ENCODE measurements at places on chromosomes 13 and 19.

GRCh38 chr13:107906131-107906530 lies 309.2 kb downstream of the LIG4 start:
- no peak for DNase-seq

GRCh38 chr13:41004875-41005693 lies 14.0 kb downstream of the ELF1 start:
- no peak for DNase-seq

- DNase-seq, result no peak
These were observed 162.7 kb downstream of the KDM4B start for GRCh38 chr19:5131506-5132205.

- DNase-seq, result no peak
These were observed 30.2 kb downstream of the RXFP2 start for GRCh38 chr13:31769575-31769974.

DNA sequence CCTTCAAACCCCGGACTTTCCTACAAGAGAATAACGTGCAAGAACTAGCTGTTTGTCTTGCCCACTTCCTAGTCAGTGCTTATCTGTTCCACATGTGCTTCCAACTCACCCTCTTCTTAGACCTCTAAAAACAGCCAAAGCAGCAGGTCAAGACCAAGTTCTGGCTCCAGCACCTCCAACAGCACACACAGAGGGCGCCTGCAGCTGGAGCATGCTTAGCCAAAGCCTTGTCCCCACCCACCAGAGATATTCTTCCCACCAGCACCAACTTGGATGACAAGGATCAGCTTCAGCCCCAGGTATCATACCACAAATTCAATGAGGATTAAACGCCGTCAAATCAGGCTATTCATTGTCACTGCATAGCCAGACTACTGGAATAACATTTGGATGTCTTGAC lies 17.9 kb downstream of the RCBTB1 start:
- no peak for DNase-seq

DNA sequence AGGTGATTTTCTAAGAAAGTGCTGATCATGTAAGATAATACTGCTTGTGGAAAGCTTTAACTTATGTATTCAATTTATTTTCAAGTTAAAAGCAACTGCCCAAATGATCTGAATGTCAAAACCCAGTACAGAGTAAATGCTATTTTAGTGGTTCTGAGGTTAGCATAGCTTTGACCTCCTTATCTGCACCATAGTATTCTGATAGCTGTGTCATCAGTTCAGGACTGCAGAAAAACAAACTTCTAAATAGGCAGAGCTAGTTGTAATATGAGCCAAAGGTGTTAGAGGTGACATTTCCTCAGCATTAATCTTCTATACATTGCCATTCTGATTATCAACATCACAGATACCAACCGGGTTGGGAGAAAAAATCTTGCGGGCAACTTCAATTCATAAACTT lies 758.7 kb downstream of the SLITRK5 start:
- no peak for DNase-seq

- DNase-seq, result peak; percentile 79
These were observed 32.2 kb upstream of the ARGLU1 start for GRCh38 chr13:106599875-106600797.

- no peak for DNase-seq
These were observed 19.3 kb upstream of the DOCK9 start for GRCh38 chr13:98997011-98997730.

- DNase-seq, result no peak
These were observed 5.1 kb downstream of the DACH1 start for GRCh38 chr13:71861769-71862458.

DNA sequence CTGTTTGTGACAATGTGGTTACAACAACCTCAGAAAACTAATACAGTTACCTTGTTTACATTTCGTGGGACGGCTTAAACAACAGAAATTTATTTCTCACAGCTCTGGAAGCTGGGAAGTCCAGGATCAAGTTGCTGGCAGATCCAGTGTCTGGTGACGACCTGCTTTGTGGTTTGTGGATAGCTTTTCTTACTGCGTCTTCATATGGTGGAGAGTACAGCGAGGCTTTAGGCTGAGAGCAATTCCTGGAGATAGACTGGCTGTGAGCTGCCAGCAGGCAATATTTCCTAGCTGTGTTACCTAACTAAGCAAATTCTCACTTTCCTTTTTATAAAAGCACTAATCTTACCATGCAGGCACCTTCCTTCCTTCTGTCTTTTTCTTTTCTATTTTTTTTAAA lies 1203.5 kb upstream of the PRR20A start:
- DNase-seq, result no peak

DNA sequence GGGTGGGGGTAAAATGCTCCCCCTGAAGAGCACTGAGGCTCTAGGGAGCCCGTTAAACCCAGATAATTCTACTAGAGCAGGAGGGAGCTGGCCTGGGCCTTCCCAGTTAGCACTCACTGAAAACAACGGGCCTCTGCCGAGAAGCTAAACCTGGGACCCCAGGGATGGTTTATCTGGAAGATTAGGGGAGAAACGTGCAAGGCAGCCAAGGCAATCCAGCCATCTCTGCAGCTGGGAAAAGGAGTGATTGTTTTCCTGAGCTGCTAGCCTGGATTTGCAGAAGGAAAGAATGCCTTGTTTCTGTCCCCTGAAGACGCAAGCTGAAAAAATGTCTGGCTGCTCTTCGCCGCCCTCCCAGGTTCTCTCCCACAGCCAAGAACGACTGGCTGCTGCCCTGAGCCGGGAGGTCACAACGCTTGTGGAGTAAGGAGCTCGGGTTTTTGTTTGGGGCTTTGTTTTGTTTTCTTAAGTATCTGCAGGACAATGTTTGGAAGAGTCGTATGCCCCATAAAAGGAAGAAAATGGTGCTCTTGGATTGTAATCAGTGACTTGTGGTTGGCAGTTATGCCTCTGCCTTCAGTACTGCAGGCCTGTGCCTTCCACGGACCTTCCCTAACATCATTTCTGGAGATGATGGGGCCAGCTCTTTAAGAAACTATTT lies 31.5 kb downstream of the COL4A2 start:
- no peak for DNase-seq

GRCh38 chr13:29754473-29754806 lies 96.0 kb downstream of the UBL3 start:
- DNase-seq, result no peak

- DNase-seq, result no peak
These were observed 3.1 kb downstream of the AKAP11 start for GRCh38 chr13:42275098-42275471.

GRCh38 chr13:27043013-27043412 lies 128.6 kb downstream of the USP12 start:
- peak; percentile 78 for DNase-seq

- DNase-seq, result no peak
These were observed 53.6 kb downstream of the GATAD2A start for GRCh38 chr19:19459073-19459472.

DNA sequence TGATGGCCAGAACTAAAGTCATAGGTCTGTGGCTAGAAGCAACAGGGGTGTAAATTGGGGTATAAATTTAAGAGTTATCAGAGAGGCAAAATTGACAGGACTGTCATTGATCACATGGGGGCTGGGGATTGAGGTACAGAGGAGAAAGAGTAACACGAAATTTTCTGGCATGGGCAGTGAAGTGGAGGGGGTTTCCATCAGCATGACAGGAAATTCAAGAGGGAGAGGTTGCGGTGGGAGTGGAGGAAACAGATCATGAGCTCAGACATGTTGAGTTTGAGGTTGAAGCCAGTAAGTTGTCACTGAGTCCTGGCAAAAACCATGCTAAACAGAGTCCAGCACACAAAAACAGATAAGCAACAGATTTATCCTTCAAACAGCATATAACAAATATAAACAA lies 192.1 kb upstream of the TSC22D1 start:
- DNase-seq, result no peak

GRCh38 chr13:29501674-29502073 lies 93.8 kb downstream of the SLC7A1 start:
- DNase-seq, result no peak

GRCh38 chr13:76965759-76966421 lies 17.6 kb downstream of the ACOD1 start:
- peak; percentile 54 for DNase-seq

DNA sequence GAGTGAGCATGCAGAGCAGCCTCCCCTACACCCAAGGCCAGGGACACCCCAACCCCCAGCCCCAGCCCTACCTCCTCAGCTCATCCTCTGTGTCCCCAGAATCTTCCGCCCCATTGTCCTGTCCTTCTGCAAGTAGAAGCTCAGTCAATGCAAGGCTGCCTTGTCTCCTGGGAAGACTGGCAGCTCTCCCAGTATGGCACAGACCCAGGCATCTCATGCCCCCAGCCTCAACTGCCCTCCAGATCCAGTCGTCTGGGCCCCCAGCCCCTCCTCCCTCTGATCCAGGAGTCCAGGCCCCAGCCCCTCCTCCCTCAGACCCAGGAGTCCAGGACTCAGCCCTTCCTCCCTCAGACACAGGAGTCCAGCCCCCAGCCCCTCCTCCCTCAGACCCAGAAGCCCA lies 13.0 kb downstream of the ZNF575 start:
- no peak for DNase-seq

DNA sequence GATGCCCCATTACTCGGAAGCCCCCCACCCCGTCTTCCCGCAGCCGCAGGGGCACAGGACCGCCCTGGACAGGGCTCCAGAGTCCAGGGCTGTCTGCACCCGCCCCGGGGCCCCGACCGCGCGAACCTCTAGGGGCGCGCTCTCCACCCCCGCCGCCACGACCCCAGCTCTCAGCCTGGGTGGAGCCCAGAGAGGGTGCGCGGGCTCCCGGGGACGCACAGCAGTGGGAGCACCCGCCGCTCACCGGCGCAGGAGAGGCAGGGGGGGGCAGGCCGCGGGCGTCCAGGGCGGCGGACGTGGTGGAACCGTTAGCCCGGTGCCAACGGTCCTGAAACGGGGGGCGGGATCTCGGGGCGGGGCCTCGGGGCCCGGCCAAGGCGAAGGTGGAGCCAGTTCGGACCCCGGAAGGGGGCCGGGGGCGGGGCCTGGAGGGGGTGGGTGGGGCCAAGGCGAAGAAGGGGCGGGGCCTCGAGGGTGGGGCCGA lies at the start of gene ATP8B3:
Gene ATP8B3 (minus strand): TSS at position 335 of the 484 bp plus-strand sequence. CDS start 540 bp downstream, outside the sequence.
- DNase-seq, result no peak

GRCh38 chr19:3740431-3740830 lies 21.1 kb downstream of the APBA3 start:
- DNase-seq, result no peak

DNA sequence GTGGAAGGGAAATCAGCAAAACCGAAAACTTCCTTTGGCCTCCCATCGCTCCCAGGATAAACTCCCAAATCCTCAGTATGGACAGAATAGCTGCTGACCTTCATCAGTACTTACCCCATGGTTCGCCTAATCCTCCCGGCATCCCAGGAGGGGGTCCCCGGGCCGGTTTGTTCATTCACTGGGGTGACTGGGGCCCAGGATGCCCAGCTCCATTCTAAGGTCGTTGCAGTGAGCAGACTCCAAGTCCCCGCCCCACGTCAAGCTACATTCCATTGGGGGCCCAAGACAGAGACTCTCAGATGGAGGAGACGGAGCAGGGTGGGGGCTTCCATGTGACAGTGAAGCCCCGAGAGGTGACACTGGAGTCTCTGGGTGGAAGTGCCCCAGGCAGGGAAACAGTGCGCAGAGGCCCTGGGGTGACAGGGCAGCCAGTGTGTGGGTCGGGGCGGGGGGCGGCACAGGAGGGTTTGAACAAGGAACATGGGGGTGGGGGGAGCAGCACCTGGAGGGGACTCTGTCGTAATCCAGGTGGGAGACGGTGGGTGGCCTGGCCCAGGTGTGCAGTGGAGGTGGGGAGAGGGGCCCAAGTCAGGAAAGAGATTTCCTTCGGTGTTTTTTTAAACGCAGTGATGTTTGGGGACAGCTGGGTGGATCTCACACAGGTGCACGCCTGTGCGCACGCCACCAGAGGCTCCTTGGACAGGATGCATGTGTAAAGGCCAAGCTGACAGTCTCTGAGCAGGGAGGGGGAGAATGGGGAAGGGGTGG lies 5.1 kb downstream of the SSBP4 start:
- DNase-seq, result no peak

DNA sequence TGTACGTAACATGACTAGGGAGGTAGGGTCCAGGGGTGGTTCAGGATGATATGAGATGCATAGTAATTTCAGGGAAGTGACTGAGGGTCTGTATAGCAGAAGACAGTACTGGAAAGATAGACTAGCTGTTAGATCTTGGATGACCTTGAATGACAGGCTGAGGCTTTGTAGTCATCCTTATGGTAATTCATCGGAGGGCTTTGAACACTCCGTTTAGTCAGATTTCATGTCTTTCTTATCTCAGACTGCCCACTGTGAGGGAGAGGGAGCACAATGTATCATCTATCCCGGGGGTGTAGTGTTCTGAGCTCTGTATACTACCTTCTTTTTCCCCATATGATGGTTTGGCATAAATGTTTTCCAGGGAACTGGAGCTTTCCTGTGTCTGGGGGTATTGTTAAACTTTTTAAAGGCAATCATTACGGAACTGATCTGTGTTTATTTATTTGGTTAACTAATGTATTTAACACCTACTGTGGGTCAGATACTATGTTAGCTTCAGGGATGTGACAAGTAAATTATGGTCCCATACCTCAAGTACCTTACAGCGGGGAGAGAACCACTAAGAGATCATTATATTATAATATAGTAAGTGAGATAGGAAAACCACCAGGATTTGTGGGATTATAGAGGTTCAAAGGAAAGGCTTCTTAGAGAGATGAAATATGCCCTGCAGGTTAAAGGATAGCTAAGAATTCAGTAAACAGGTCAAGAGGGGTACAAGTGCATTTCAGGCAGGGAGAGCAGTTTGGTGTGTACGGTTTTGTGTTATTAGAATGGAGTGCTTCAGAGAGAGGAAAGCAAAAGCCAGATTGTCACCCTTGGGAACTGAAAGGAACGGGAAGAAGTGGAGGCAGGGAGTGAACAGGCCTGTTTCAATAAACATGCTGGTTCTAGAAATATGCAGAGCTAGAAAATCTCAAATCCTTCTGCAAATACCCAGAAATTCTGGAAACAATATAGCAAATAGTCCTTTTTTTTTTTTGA lies 164.8 kb upstream of the KL start:
- no peak for DNase-seq

GRCh38 chr19:44512326-44513298 lies 12.3 kb upstream of the ZNF180 start:
- peak; percentile 6 for DNase-seq

- no peak for DNase-seq
These were observed 3.3 kb downstream of the DOT1L start for GRCh38 chr19:2166741-2167738.

- no peak for DNase-seq
These were observed 795.9 kb upstream of the PCDH9 start for GRCh38 chr13:68026077-68026476.

DNA sequence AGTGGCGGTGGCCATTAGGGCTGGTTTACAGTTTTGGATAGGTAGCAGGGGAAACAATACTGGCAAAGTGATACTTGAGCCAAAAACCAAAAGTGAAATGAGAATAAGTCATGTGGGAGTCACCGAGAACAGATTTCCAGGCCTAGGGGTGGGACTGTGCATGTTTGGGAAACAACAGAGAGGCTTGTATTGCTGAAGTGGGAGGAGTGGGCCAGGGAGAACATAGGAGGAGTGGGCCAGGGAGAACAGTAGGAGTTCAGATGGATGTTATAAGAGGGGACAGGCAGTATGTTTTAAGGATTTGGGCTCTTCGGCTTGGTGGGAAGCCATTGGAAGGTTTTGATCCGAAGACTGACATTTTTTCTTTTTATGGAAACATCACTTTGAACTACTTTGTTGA lies 35.5 kb downstream of the AKAP11 start:
- no peak for DNase-seq
